ENCODE measurements at places on chromosomes 4 and X.
A peak's percentile ranks its signal among the peaks of the same experiment; 100 is the strongest.

GRCh38 chr4:110106931-110107296 lies 91.5 kb downstream of the ELOVL6 start:
- no peak for DNase-seq

DNA sequence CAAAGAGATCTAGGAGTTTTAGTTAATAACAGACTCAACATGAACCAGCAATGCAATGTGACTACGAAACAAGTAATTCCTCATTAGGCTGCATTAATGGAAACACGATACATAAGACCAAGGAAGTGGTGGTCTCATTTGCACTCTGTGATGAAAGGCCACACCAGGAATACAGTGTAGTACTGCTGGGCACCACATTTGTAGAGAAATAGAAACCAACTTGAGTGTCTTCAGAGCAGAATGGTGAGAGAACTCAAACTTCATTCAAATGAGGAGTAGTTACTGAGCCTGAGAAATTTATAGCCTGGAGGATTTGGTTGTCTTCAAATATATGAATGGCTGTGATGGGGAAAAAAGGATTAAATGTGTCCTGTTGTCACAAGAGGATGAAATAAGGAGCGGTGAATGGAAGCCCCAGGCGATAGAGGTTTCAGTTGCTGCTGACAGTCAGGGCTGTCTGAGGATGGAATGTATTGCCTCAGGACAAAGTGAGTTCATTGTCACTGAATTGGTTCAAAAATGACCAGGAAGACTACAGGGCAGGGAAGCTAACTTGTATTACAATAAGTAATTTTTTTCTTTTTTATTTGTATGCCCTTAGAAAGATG lies 50.9 kb downstream of the NFKB1 start:
- DNase-seq: no peak

DNA sequence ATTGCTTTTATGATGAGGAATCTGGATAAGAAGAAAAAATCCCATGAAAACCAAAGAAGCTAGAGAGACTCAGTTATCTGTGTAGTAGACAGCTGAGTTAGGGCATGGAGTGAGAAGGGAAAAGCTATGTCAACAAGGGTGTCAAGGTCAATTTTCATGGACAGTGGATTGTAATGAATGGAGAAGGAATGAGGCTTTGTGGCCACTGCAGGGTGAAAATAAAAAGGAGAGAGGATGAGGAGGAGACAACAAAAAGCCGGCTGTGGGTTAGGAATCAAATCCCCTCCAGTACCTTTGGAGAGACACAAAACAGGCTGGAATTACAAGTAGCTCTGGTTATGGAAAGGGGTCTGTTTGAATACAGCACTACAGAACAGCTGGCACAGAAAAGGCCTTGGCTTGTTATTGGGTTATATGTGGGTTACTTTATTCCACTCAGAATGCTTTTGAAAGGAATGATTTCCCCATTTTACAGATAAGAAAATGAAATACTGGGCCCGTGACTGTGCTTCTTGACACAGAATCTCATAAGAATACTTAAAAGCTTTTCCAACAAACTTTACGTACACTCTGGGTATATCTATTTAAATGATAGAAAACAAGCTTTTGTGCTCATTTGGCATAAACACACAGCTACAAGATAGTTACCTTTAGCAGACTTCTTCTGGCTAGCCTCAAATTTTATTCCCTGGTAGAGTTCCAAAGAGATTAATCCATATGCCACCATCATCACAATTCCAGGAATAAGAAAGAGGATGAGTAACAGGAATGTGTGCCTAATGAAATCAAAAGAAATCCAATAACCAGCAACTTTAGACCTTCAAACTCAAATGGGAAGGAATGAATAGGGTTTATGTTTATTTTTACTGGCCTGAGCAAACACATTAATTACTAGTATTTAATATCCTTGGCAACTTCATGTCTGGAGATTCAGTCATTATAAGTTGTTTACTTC lies 7.5 kb downstream of the CCKAR start:
- no peak for DNase-seq

GRCh38 chr4:98969878-98970785 lies 25.4 kb upstream of the METAP1 start:
- DNase-seq: no peak

DNA sequence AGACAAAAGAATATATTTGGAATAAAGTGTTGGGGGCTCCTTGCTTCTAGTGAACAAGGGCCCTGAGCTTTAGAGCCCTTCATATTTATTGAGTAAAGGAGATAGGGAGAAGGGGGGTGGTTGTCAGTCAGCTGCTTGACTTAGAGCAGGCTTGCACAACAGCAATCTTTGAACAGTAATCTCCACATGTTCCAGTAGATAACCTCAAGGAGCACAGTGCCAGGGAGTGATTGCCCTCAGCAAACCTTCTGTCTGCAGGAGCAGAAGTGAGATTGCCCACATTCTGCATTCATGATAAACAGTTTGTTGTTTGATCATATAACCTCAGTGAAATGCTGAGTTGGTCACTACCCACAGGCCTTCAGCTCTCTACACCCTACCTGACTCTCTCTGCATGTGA lies 205.8 kb upstream of the CXCL13 start:
- DNase-seq: no peak

DNA sequence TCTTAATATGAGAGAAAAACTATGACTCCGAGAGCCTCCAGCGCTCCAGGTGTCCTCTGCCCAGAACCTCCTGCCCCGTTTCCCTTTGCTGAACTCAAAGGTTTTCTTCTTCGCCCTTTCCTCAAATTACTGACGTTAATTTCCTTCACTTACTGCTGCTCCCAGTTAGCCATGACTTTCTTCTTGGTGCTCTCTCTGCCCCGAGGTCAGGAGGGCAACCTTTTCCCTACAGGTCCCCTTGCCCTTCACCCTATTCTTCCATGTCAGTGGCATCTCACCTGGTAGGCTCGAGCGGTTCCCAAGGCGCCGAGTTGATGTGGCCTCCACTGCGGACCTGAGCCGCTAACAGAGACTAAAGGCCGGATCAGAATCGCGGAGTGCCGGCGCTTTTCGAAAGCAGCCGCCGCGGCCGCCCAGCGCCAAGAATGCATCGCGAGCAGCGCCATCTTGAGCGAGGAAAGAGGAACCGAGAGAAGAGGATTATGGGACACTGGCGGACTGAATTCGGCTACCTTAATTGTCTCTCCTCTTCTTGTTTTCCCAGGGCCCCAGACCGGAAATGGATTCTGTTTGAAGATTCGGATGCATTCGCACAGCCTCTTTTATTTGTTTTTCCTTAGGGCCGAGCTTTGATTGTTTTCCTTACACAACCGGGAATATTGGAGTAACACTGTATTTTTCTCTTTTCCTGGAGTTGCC lies at the start of gene ABCB7:
Gene ABCB7 (minus strand): TSS at position 457 of the 699 bp plus-strand sequence. CDS start 11 bp downstream, at position 446.
- DNase-seq: peak; percentile 78

- no peak for DNase-seq
These were observed 14.3 kb downstream of the CBR4 start for GRCh38 chr4:168995537-168996295.

DNA sequence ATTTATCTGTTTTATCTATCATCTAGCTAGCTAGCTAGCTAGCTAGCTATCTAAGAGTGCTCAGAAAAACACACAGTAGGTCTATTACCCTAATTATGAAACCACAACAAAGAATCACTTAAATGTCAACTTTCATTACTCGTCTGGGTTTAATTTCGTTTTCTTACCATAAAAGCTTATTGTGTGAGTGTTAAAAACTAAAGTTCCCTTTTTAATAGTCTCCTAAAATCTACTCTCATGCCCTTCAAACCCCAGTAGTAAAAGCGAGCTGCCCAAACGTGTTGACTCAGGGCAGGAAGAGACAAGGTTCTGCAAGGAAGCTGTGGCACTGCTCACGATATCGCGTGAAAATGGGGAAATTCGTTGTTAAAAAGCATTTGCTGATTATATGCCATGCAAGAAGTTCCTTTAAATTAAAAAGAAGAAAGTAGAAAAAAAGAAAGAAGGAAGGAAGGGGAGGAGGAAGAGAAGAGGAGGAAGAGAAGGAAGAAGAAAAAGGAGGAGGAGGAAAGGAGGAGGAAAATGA lies 595 bp downstream of the MBNL3 start:
- DNase-seq: no peak

GRCh38 chrX:132622130-132622529 lies 133.3 kb upstream of the MBNL3 start:
- DNase-seq: no peak

DNA sequence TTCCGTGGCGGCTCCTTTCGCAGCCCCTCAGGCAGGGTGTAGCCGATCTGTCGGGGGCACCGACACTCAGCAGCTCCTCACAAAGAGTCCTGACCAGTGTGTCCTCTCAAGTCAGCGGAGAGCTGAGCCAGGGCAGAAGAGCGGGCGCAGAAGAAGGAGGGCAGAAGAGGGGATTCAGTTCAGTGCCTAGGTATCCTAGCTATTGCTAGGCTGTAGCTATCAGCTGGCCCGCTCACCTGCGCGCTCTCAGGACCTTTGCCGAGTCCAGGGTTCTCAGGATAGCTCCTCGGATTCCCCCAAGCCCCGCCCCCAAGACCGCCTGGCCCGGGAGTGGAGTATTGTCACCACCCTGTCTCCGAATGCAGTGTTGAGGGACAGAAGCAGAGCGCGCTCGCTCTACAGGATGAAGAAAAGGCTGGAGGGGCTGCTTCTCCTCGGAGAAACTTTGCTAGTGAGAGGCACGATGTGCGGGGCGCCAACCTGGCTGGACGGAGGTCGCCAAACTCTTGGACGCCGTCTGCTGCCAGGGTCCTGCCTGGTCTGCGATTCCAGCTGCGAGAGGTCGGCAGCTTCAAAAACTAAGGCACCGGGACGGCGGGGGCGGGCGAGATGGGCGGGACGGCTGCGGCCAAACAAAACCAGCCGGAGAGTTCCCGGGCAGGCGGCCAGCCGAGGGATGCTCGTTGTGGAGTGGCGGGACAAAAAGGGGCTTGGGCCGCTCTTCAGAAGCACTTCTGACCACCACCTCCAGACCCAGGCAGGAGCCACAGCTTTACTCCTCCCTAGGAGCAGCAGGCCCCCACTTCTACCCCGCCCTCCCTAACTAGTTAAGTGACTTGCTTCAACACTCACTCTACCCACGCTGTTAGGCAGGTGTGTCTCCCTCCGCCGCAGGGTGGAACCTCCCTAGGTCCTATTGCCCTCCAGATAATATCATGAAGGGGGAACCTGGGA lies at the start of gene XKRX:
Gene XKRX (minus strand): TSS at position 258 of the 954 bp plus-strand sequence. CDS start 613 bp downstream, outside the sequence.
- peak; percentile 55 for DNase-seq

- no peak for DNase-seq
These were observed 607.8 kb upstream of the ZFP42 start for GRCh38 chr4:187387739-187388138.

- DNase-seq: no peak
These were observed 917 bp downstream of the PCDH18 start for GRCh38 chr4:137531168-137531985.

DNA sequence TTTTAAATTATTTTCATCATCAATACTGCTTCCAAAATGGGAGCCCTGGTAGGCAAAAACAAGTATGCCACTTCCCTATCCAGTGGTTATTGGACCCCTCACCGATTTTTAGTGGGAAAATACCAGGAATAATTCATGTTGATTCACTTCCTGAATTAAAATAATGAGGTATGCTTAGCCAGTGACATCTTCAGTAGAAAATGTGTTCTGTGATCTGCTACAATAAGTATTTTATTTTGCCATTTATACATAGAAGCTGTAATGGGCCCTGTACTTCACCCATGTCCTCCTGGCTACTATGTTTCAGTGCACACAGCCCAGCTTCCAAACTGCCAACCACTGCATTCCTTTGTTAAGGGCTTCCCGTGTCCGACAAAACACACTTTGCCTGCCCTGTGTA lies 41.0 kb upstream of the KLHL34 start:
- no peak for DNase-seq

DNA sequence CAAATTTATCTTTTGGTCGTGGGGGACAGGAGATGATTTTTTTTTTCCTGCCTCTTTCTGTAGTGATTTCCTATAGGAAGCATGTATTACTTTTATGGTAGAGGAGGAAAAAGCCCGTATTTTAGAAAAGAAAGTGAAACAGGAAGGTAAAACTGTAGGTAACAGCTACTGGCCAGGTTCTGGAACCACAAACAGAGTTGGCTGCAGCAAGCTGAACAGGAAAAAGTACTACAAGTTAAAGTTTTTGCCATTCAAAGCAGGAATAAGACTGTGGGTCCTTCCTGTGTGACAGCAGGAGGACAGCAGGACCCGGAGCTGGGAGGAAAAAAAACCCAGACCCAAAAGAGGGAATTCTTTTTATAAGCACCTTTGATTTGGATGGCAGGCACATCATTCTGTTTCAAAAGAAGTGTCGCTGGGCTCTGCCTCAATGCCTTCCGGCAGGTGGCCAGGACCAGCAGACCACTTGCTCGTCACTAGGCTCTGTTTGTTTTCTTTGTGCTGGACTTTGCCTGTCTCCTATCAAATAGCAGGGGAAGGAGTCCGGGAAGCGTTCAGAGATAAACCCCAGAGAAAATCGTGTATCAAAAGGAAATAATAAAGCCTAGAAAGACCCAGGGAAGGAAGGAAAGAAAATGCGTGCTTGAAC lies 277.9 kb downstream of the ADGRA3 start:
- no peak for DNase-seq

- DNase-seq: peak; percentile 0
These were observed 404.0 kb upstream of the F9 start for GRCh38 chrX:139126493-139126892.

- DNase-seq: no peak
These were observed 164.2 kb upstream of the NRK start for GRCh38 chrX:105658136-105658535.

- DNase-seq: no peak
These were observed 52.7 kb upstream of the NEIL3 start for GRCh38 chr4:177256950-177257349.

DNA sequence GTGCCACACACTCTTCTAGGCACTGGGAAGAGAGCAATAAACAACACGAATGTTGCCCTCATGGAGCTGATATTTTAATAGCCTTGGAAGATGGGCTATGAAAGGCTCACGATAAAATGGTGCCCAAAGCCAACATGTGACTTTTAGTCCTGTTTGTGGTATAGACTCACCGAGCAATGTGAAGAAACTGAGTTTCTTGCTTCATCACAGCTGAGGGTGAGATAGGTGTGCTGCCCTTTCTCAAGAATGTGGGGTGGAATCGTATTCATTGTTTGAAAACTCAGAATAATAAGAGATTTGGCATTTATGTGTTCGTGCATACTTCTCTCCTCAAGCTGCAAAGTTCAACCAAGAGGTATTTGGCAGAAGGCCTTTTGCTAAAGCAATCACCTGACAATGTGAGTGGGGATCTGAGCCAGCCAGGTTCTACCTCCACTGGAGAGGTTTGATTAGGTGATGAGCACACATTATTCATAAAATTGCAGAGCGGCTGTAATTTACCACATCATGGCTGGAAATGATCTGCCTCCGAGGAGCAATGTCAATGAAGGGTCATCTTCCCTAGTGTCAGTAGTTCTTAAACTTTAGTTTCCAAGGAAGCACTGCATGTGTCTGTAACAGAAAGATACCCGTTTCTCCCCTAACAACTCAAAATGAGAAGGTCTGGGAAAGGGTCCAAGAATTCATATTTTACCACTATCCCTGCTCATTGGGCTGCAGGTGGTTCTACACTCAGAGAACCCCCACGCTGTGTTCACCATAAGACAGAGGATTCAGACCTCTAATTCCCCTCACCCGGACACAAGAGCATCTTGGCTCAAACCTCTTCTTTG lies 41.9 kb upstream of the CBR4 start:
- DNase-seq: no peak

- DNase-seq: no peak
These were observed 393.0 kb upstream of the GNPDA2 start for GRCh38 chr4:45119376-45119775.
